ENCODE measurements at places on chromosomes 5 and 9.

- no peak for DNase-seq
These were observed 38.8 kb downstream of the INSYN2B start for GRCh38 chr5:169941542-169941941.

DNA sequence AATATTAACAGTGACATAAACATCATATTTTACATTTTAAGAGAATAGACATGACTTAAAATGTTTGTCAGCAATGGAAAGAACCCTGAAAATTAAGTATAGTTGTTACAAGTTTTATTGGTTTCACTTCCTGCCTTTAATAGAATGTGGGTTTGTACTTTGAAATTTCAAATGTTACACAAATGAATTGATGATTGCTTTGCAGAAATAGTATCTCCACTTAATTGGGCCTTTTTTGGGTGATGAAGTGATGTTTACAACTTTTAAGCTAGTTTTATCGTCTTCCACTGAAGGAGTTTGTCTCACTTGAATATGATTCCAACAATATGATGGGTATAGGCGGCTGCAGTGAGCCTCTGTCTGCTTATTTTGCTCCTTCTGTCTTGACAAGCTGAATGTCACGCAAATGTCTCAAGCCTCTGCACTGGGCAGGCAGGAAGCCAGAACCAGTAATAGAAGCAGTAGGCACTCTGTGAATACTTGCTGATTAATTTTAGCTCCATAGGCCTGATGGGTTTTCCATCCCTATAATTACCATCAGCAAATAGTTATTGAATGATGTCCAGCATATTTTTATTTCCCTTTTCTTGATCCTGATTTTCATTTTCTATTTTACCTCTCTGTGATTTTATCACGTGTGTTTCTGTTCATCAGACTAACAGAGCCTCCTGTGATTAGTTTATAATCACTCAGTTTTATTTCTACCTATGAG lies 10.6 kb upstream of the NR3C1 start:
- DNase-seq, result no peak

GRCh38 chr9:31674264-31674663 lies 710.2 kb upstream of the ACO1 start:
- no peak for DNase-seq

GRCh38 chr9:85676790-85677189 lies 65.0 kb downstream of the AGTPBP1 start:
- DNase-seq, result no peak

Measured in germinal center (tissue), 1 donor.